ENCODE measurements at places on chromosomes 11 and 22. TPM values are rescaled to one million over a fixed set of nuclear protein-coding genes. Genes with fewer than 3 reads are reported as not detected.

Gene NTM
- not detected for total RNA-seq

Gene LMNTD2
- total RNA-seq: 0.13 TPM

Gene AP1B1
- 36.4 TPM for total RNA-seq

DNA sequence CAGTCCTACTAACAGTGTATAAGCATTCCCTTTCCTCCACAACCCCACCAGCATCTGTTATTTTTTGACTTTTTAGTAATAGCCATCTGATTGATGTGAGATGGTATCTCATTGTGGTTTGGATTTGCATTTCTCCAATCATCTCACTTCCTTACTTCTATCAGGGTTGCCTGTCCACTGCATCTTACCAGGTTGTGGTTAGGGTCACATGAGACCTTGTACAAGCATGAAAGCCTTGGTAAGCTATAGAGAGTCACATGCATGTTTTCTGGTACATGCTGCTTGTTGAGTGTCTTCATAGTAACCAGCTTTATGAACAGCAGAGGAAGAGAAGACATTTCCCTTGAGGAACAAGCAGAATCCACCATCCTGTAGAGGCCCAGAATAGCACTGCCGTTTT, 102.9 kb upstream of the PAX6 start:
- DNase-seq: no peak

GRCh38 chr11:128599729-128600128, 12.4 kb upstream of the ETS1 start:
- DNase-seq: no peak

DNA sequence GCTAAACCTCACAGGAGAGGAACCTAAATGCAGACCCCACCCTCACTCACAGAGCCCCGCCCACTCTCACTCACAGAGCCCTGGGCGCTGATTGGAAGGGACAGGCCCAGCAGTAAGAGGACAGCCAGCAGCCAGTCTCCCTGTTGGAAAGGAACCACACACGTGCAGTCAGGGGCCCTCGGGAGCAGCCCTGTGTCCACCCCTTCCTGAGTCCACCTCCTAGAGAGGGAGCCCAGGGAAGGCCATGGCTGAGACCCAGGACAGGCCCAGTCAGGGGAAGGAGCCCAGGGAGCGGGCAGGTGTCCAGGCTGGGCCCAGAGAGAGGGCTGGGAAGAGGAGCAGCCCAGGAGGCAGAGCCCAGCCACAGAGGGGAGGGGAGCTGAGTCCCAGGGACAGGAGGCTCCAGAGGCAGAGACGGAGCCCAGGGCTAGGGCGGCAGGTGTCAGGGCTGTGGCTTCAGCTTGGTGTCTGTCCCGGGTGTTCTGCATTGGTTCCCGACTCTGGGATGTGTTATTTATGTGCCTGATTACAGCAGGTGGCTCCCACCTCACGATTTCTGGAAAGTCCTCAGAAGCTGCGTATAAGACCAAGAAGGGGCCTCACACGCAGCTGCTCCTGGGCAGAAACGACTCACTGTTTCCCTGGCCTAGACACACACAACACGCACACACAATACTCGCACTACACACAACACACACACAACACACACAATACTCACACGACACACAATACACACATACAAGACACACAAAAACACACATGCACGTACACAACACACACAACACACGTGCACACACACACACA, 9.0 kb upstream of the APOBEC3H start:
- DNase-seq: no peak

- DNase-seq: no peak
Measured at GRCh38 chr11:85118151-85118550, 509.0 kb downstream of the DLG2 start.

DNA sequence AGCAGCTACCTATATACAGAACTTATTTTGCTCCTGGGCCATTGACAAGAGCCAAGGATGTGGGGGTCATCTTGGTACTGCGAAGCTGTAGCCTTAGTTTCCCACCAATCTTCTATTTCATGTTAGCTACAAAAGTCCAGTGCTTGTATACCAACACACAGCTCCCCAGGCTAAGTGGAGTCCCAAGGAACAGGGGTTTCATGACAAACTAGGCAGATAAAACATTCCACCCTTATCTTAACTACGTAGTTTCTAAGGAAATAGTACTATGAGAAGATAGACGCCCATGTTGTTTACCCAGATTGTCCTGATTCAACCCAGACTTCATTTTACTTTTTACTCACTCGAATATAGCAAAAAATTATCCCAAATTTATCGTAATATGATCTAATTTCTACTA, 218.5 kb downstream of the DYNC2H1 start:
- DNase-seq: no peak

DNA sequence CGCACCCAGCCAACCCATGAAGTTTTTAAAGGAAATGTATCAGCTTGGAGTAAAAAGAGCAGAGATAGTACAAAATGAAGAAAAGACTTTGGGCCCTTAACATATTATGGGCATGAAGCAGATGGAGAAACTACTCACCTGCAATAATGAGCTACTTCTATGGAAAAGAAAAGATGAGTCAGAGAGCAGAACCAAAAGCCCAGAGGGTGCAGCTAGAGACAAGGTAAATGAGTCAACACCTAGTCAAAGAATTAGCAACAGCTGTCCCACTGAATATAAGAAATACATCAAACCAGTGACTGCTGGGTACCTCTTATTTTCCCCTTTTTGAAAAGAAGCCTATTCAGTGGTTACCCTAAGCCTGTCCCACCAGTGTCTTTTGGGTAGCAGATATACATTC, 61.8 kb downstream of the RPL27A start:
- DNase-seq: no peak

DNA sequence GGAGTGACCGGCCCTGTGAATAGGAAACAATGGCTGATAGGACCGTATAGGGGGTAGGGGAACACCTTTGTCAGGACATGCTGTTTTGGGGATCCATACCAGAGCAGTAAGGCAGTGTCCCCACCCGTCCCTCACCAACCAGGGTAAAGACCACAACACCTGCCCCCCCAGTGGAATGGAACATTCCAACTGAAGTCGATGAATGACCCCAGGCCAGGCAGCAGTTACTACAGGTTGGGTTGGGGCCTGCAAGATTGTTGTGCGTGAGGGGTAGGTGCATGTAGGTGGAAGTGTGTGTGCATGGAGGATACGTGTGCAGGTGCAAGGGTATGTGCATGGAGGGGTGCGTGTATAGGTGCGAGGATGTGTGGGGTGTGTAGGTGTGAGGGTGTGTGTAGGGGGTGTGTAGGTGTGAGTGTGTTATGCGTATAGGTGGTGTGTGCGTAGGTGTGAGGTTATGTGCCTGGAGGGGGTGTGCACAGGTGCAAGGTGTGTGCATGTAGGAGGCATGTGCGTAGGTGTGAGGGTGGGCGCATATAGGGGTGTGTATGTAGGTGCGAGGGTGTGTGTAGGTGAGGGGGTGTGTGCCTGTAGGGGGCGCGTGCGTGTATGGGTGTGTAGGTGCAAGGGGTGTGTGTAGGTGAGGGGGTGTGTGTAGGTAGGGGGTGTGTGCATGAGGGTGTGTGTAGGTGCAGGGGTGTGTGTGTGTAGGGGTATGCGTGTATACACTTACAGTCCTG, 32.9 kb downstream of the PISD start:
- DNase-seq: no peak
